ENCODE measurements at places on chromosomes 11 and 22.
A peak's percentile ranks its signal among the peaks of the same experiment; 100 is the strongest.

DNA sequence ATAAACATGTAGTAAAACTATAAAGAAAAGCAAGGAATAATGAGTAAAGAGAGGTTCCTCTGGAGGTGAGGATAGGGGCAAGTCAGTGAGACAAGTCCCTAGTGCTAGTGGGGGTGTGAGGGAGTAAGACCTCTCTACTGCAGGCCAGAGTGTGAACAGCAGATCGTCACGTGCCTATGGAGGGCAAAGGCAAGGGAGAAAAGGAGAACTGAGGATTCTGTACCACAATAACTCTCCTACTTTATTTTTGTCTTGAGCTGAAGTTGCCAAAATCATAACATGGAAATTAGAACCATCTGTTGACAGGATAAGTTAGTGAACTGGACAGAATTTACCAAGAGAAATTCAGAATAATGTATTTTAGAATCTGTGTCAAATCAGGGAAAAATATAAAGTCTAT lies 77.6 kb downstream of the ENTHD1 start:
- no peak for DNase-seq

DNA sequence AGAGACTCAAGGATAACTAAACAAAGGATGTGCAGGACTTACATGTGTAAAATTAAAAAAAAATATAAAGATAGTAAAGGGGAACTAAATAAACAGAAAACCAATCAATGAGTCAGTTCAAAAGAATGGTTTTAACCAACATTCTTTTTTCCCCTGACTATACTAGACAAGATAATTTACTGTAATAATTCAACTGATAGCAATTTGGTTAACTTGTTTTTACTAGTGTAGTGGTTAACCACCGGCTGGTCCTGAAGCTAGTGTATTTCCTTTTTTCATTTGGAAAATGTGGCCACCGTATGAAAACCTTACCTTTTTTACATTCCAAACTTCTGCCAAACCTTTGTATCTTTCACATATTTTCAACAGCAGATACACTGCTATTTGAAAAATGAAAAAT lies 123.1 kb downstream of the ARHGAP42 start:
- DNase-seq, result no peak

DNA sequence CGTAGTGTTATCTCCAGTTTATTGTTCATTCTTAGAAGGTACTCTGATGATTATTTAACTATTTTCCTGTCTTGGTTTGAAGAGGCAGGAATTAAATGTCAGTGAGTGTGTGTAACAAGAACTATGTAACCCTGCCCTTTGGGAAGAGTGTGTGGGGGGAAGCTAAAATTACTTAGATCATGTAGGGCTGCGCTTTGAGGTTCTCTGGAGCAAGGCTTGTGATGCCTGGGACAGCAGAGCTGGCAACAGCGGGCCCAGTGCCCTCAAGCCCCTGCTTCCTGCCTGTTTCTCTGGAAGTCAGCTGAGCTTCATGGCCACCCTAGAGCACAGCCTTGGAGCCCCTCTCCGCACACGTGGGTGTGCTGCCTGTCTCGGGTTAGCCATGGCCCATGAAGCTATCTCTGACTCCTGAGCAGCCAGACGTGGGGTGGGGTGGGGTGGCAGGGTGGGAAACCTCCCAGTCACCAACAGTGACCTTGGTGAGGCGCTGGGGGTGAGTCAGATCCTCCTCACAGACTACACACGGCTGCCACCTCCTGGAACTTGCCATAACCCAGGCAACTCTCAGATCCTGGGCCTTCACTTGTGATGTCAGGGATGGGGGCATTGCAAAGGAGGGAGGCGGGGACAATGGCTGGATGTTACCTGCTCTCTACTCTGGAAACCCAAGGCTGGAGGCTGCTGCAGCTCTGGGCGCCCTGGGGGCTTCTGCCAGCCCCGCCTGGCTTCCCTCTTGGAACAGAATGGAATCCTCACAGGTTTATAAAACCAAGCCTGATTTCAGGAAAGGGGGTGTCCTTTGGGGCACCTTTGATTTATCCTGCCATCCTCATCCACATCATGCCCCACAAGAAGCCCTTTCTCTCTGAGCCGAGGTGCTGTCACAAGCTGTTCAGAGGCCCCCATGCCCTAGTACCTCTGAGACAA lies 88.6 kb downstream of the SNX19 start:
- DNase-seq, result no peak

DNA sequence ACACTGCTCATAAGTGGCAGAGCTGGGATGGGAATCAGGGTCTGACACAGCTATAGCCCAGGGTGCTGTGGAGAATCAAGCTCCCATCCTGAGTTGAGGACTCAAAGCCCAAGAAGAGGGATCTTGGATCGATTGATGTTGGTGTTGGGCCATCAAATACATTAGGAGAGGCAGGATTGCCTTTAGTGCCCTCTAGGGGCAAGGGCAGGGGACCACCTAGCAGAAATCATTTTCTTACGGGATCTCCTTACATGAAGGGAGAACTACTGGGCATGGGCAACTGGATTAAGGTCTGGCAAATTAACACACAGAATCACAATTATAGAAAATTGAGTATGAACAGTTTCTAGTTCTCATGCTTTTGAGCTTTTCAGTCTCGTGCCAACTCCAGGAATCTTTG lies 24.9 kb upstream of the EMSY start:
- DNase-seq, result no peak

GRCh38 chr11:127506126-127506525 lies 505.6 kb upstream of the KIRREL3 start:
- DNase-seq, result no peak

GRCh38 chr11:126343051-126343450 lies 12.4 kb upstream of the ST3GAL4 start:
- DNase-seq, result peak; percentile 40

GRCh38 chr11:38460896-38461295 lies 1862.9 kb upstream of the RAG2 start:
- DNase-seq, result no peak

DNA sequence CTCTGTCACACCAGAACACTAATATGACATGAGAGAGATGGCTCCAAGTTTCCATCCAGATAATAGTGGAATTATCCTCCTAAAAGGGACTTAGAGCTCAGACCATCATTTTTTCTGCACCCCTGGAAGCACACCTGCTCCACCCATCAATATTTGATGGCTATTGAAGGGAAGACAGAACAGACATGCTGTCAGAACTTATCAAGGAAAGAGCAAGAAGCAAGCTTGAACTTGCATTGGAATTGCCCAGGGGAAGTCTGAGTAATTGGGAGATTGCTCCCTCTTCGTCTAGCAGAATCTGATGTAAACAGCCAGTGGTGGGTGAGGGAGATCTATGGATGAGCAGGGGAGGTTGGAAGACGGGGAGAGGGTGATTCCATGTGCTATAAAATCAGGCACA lies 874.4 kb upstream of the TENM4 start:
- no peak for DNase-seq

All from NCI-H2171 (cell line).